Heart right ventricle (tissue), 16 donors: ENCODE measurements at places on chromosomes 5 and 9. TPM values are rescaled to one million over a fixed set of nuclear protein-coding genes. Genes with fewer than 3 reads are reported as not detected.

DNA sequence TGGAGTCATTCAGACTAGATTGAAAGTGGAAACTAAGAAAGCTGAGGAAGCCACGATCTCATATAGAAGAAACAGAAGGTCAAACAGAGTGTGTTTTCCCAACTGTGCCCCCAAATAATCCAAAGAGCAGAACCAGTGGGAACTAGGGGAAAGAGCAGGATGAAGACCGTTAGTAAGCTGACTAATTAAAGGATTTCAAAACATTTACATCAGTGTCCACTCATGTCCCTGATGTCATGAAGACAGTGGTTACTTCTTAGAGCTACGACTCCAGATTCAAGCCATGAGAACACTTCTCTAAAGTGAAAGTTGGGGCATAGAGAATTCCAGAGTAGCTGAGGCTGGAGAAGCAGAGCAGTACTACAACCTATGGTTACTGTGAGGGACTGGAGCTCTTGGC lies 119.6 kb upstream of the SLC12A2 start:
- no peak for DNase-seq

DNA sequence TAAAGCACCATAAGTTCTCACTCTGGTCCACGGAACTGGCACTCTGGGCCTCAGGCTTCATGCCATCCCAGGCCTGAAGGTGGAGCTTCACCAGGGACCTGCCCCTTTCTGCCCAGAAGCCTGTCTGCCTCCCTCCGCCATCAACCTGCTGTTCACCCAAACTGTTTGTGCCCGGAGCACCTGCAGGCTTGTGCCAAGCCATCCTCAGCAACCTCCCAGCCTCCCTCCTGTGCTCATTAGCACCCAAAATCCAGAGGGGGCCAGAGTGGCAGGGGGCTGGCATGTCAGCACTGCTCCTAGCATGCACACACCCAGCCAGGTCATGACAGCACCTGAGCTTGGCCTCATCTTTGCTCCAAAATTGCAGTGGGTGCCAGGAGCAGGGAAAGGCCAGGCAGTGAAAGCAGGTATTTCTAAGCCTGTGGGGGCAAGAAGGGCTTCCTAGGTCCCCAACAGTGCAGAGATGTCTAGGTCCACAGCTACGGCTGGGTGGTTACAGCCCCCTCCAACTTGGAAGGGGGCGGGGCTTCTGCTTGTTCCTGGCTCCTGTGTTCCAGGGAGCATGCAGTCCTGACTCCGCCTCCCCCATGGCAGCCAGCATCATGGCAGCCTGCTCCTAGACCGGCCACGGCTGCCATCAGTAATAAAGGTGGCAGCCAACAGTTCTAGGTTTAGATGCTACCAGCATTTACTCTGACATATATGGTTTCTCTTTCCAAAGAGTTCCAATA lies 85.1 kb downstream of the GIN1 start:
- no peak for DNase-seq

DNA sequence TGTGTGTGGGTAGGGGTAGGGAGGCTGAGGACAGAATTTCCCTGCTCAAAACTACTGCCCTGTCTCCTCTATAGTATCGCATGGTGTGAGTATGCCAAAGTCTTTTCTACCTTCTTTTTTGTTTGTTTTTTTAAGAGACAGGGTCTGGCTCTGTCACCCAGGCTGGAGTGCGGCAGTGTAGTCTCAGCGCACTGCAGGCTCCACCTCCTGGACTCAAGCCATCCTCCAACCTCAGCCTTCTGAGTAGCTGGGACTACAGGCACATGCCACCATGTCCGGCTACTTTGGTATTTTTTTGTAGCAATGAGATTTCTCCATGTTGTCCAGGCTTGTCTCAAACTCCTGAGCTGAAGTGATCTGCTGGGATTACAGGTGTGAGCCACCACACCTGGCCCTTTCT lies 2.5 kb downstream of the SRP19 start:
- peak; percentile 23 for DNase-seq

The CDH9 gene
- not detected for total RNA-seq

The RASGRF2 gene
- total RNA-seq, result 11.7 TPM

The SLC34A3 gene
- not detected for total RNA-seq

GRCh38 chr9:36125062-36125855 lies 11.3 kb upstream of the GLIPR2 start:
- DNase-seq, result no peak

The EPB41L4A gene
- total RNA-seq, result 22.2 TPM

The SPINK7 gene
- total RNA-seq, result not detected

GRCh38 chr9:105127863-105128220 lies 116.6 kb upstream of the SLC44A1 start:
- DNase-seq, result no peak

DNA sequence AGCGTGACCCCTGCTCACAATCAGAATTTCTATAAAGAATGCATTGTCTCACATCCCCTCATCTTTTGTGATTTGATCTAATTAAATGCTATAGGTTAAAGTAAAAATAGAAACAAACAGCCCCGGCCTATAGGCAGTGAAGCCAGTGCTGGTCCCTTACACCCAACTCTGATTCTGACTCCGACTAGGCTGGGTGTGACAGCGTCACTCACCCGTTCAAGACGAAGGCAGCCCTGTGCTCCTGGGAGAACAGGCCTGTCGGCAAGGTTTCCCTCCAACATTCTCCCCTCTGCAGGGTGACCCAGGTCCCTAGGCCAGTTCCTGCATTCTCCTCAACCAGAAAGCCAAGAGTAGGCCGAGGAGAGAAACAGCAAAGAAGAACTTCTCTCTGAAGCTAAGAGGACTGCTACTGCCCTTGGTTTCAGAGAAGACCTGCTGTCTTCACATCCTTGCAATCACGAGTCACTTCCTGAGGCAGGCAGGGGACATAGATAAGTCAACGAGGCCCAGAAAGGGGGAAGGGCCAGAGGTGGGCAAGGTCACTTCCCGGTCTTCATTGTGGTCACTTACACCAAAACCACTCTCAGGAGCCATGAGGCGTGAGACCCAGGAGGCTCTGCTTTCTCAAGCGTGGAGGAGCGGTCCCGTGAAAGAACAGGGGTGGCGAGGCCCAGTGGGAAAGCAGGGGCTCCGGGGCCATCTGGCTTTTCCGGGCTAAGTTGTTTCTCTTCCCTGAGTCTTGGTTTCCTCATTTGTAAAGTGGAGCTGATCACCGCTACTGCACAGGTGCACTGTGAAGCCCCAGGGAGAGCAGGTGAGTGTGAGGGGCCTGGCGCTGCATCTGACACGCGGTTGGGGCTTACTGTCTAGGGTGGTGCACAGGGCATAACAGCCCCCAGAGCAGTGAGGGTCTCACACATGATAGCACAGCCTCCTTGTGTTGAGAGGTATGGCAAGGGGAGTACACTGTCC lies 200.8 kb downstream of the CRB2 start:
- DNase-seq, result no peak

DNA sequence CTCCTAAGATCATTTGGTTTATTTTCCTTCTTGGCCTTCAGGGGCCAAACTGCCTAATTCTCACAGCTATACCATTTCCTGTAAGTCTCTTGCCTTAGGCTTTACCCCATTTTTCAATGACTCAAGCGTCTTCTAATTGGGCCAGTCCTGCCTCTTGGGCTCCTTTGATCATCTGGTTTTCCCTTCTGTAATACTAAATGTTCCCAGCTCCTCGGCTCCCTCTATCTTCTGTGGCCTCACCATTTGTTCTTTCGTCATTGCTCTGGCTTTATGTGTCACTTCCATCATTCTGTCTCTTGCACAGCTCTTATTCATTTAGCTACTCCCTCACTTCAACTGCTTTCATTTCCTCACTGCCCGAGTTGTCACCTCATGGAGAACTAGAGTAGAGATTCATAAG lies 14.5 kb upstream of the SPINK7 start:
- DNase-seq, result no peak

The PRRT1B gene
- total RNA-seq, result not detected

GRCh38 chr5:157431544-157432200 lies 28.3 kb upstream of the NIPAL4 start:
- no peak for DNase-seq

The AFAP1L1 gene
- 52.6 TPM for total RNA-seq

The AHRR gene
- total RNA-seq, result 0.81 TPM

- DNase-seq, result no peak
Observed at GRCh38 chr5:144328494-144328893, 157.8 kb downstream of the KCTD16 start.

DNA sequence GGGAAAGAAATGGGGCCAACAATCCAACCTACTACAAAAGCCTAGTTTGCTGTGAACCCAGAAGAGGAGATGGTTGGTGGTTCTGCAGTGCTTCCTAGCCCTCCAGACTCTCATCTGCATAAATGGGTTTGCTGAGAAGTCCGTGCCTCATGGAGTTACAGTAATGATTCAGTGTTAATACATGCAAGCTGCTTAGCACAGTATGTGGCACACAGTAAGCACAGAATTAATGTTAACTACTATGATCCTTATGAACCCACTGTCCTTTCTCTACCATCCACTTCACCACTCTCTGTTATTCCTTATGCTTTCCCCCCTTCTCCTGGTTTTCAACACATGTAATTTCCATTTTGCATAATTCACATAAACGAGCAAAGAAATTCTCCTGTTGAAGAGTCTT lies 100.0 kb downstream of the ACTBL2 start:
- no peak for DNase-seq

- no peak for DNase-seq
Observed at GRCh38 chr9:105330755-105331154, 86.3 kb downstream of the SLC44A1 start.

The TMEM267 gene
- 6.4 TPM for total RNA-seq

- no peak for DNase-seq
Observed at GRCh38 chr5:124923131-124923530, 176.7 kb upstream of the ZNF608 start.

GRCh38 chr9:94824411-94824810 lies 97.9 kb downstream of the AOPEP start:
- no peak for DNase-seq

GRCh38 chr9:20990867-20991266 lies 40.6 kb downstream of the HACD4 start:
- DNase-seq, result no peak

The SH3RF2 gene
- total RNA-seq, result 171 TPM

DNA sequence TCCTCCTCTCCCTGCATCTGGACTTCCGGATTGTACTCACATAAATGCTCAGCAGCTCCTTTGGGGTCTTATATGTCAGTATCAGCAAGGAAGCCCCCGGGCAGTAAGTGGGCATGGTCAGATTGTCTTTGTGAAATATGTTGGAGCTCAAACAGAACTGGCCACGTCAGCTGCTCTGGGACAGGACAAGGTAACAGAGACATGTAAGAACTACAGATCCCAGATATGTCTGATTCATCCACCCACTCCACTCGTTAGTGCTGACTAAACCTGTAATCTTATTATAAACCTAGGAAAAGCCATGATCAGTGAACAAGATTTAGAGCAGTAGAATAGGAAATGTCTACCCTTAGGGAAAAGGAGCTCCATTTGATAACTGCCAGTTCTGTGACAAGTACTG lies 561.8 kb downstream of the CETN3 start:
- DNase-seq, result no peak

GRCh38 chr9:87664153-87665060 lies 61.5 kb upstream of the CTSL start:
- DNase-seq, result no peak

The HSDL2 gene
- total RNA-seq, result 204 TPM

DNA sequence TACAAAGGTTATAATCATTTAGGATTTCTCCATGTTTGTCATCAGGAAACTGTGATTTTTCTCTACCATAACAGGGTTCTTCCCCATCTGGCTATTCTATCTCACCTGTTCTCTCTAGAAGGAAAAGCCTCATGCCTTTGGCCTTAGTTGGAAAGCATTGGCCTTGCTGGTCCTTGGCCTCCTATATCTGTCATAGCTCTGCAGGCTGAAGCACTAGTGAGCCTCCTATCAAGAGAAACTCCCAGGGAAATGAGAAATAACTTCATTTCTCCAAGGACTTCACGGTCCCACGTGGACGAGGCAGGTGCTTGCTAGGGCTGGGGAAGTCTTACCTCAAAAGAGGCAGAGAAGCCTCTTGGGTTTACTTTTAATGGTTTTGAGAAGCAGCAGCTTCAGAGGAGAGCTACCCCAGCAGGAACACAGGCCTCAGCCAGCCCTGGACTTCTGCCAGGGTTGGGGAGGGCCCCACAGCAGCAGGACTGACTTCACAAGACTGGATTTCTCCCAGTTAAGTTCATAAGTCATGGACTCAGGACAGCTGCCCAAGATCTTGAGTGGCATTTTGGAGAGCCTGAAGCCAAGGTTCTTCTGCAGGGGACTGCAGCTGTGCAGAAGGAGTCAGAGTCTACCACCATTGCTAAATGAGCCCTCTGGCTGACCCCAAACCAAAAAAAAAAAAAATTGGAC lies 15.8 kb upstream of the PSAT1 start:
- DNase-seq, result peak; percentile 77

The ABO gene
- 1.4 TPM for total RNA-seq

DNA sequence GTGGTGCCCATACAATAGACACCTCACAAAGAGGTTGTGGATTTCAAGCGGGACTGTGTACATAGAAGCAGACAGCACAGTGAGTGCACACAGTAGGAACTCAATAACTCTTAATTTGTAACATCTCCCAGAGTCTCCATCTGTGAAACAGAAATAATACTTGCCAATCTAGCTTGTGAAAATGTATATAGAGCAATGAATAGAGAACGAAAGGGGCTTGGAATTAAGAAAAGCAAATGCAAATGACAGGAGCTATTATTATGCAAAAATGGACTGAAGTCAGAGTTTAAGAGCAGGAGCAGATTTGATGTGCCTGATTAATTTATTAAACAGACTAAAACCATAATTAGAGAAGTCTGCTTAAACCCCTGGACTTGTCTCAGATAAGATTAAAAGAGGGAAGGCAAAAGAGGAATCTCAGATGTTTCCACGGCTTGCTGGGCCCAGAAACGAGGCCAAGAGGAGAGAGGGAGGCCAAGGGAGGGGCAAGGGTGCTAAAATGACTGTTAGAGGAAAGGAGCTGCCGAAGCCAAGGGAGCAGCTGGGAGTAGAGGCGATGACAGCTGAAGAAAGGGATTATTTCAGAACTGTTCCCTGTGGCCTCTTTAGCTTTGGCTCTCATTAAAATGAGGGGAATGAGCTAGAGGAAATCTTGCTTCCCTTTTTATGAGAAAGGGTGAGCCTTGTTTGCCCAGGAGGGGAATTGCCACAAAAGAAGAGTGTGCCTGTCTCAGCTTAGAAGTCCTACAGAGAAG lies 72.1 kb downstream of the FEM1C start:
- DNase-seq, result peak; percentile 54

- no peak for DNase-seq
Observed at GRCh38 chr5:1523480-1523792, 324 bp downstream of the LPCAT1 start.
